Dermis lymphatic vessel endothelial cell (primary cell): ENCODE measurements at places on chromosomes 5 and 9. TPM values are rescaled to one million over a fixed set of nuclear protein-coding genes. Genes with fewer than 3 reads are reported as not detected.

Gene SHISAL2B
- total RNA-seq = not detected in 2 replicates

Gene ITK
- not detected in 2 replicates for total RNA-seq

Gene CENPH
- 2.9 and 6.7 TPM in 2 replicates for total RNA-seq

Gene WDR31
- total RNA-seq = 0.52 and 0.54 TPM in 2 replicates

Gene IRGM
- total RNA-seq = not detected in 2 replicates

Gene COQ4
- total RNA-seq = 21.0 and 21.6 TPM in 2 replicates

Gene SYK
- under 0.01 TPM in 1 of 2 replicates, not detected in the other for total RNA-seq
